Occipital lobe (tissue), 3 donors: ENCODE measurements at places on chromosomes 2 and 18.

DNA sequence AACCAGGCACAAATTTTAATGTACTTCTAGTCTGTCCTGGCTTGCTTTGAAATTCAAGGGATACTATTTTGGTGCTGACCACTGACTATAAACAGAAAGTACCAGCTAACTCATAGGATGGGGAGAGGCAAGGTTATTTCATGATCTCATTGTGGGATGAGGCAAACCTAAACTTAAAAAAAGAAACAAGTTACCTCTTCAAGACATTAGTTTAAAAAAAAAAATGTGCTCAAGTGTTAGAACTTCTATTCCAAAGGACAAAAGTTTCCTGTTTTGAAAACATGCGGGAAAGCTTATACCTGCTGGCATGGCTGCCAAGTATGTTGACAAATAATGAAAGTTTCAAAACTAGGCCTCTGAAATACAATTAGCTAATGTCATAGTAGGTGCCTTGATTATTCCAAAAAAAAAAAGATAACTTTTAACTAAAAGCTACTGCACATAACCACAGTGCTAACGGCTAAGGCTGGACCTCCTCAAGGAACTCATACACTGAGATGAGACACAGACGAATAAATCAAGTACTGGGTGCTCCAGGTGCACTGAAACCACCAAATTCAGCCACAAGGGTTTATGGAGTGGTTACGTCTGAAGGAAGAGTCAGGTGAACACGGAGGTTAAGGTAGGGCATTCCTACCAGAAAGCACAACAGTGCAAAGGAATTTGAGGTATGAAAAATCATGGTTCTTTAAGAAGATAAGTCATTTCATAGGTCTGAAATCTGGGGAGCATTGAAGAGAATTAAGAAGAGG, 38.1 kb downstream of the TMEM131 start:
- no peak for DNase-seq

DNA sequence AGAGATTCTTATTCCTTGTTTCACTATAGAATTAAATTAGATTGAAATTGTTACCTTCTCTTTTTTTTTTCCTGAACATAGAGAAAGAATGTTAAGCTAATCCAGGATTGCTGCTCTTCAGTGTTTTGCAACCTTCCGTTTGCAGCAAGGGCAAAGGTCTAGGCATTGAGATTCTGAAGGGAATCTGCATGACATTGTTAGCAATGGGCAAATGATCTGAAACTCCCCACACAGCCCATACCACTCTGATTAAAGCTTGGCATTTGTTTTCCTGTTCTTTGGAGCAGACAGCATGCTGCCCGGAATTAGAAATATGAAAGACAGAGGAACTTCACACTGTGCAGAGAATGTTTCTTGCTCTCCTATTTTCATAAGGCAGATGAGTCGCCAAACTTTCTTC, 551.8 kb downstream of the SOCS6 start:
- DNase-seq, result no peak

DNA sequence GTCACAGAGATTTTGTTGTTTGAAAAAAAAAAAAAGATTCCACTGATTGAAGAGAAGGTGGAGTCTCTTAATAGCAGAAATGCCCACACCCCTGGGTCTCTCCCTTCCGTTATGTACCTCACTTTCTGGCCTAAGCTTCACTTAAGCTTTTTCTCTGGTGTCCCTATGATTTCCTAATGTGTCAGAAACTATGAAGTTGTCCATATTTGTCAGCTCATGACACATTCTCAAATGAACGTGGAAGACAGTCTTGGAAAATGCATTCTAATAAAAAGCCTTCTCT, 5.4 kb upstream of the MALL start:
- DNase-seq, result no peak

DNA sequence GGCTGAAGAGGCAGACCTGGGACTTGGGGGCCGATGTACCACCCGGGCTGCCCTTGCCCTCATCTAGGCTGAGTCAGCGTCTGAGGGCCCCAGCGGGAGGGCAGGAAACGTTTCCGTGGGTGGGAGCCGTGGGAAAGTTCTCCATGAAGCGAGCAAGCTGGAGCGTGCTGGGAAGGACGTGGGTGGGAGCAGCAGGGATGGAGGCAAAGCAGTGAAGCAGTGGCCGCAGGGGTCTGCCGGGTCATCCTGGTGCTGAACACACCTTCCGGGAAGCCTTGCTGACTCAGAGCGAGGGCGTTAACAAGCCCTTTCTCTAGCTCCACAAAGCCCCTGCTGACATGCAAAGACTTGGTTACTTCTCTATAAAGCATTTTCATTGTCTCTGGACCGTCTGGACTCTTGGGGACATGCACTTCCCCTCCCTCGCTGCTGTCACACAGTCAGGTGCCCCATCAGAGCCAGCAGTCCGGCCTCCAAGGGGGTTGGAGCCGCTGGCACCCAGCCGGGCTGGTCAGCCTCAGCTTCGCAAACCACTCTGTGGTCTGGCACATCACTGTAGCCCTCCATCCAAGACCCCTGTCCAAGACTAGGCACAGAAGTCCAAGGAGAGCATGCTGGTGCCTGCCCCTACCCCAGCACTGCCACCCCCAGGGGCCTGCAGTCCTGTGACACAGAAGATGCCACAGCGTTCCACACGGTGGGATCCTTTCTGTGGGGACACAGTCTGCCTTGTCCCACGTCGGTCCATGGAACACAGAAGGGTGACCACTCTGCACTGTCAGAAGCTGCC, 115.1 kb upstream of the GPC1 start:
- DNase-seq, result no peak

GRCh38 chr2:238895361-238895882, 47.5 kb downstream of the TWIST2 start:
- no peak for DNase-seq

- DNase-seq, result no peak
These were observed 189.0 kb upstream of the SMAD7 start for GRCh38 chr18:49139766-49140165.

GRCh38 chr2:37875403-37875906, 49.6 kb upstream of the RMDN2 start:
- DNase-seq, result no peak

DNA sequence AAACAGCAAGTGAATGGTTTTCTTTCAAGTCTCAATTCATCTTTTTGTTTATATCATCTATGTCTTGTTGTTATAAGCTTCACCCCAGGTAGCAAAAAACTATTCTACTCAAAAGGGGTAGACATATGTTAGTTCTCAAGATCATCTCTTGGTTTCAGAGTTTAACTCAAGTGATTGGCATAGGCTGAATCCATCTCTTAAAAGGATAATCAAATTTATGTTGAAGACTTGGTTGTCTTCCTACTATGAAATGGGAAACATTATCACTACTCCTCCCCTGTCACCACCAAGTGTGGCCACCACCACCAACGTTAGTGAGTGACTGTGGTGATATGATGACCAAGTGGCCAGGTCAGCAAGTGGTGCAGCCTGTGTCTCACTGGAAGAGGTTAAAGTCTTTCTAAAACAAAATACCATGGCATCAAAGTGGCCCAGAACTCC, 1.5 kb downstream of the IL1B start:
- DNase-seq, result no peak

- DNase-seq, result no peak
These were observed 14.4 kb upstream of the REL start for GRCh38 chr2:60867007-60867406.

- DNase-seq, result peak; percentile 70
These were observed at the start of gene SMAD2 for GRCh38 chr18:47930199-47930930. TSS of gene SMAD2 (minus strand) at chr18:47930659. CDS start at chr18:47896756, 33,903 bp downstream.

DNA sequence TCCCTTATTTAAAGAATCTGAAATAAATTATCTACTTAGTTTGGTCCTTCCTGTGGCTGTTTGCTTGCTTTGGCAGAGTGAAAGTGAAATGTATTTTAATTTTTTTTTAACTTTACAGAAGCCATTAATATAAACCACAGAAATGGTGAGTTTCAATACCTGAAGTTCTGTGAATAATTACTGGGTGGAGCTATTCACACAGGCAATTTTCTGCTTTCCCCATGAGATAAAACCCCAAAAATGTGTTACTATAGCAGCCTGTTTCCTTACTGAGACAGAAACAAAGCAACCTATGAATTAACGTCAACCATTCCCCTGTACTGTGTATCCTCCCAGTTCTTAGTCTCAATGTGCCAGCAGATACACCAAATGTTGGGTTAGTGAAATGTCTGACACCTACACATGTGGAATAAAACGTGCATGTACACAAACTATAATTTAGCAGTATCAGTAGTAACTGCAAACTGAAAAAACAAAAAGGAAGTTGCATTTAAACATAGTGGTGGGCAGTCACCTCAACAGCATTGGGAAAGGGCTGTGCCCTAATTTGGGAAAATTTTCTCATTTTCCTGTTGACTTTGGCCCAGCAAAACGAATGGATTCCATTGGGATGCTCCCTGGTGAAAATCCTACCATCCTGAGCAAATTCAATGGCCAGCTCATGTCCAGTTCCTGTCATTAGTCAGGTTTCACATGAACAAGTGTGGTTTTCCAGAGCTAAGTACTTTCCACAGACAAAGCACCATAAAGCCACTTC, 73.1 kb upstream of the RMDN2 start:
- DNase-seq, result no peak

DNA sequence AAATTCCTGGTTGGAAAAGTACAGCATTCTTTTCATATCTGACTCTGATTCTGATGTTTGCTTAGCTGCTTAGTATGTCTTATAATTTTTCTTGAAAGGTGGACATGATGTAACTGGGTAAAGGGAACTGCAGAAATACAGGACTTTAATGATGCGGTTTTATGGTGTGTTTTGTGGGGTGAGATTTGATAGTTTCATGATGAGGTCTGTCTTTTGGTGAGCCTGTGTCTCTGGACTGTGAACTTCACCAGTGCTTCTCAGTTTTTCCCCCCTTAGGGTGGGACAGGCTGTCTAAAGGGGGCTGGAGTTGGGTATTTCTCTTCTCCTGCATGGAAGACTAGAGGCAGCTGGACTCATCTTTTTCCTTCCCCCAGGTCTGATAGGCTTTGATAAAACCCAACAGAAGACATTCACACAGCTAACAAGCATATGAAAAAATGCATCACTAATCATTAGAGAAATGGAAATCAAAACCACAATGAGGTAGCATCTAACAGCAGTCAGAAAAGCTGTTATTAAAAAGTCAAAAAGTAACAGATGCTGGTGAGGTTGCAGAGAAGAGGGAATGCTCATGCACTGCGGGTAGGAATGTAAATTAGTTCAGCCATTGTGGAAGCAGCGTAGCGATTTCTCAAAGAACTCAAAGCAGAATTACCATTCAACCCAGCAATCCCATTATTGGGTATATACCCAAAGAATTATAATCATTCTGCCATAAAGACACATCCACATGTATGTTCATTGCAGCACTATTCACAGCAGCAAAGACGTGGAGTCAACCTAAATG, 77.6 kb downstream of the EPC2 start:
- DNase-seq, result no peak
